IMR-90 (cell line): ENCODE measurements at places on chromosomes 5 and 9. TPM values are rescaled to one million over a fixed set of nuclear protein-coding genes. Genes with fewer than 3 reads are reported as not detected.

The SCGB3A2 gene
- not detected in 2 replicates for total RNA-seq

The C5orf46 gene
- not detected in 2 replicates for total RNA-seq

The AQP7 gene
- total RNA-seq = 0.28 TPM in 1 of 2 replicates, not detected in the other

The PKD2L2 gene
- total RNA-seq = not detected in 2 replicates

The TUSC1 gene
- total RNA-seq = 2.0 and 3.1 TPM in 2 replicates
